ENCODE measurements at places on chromosomes 4 and X.

DNA sequence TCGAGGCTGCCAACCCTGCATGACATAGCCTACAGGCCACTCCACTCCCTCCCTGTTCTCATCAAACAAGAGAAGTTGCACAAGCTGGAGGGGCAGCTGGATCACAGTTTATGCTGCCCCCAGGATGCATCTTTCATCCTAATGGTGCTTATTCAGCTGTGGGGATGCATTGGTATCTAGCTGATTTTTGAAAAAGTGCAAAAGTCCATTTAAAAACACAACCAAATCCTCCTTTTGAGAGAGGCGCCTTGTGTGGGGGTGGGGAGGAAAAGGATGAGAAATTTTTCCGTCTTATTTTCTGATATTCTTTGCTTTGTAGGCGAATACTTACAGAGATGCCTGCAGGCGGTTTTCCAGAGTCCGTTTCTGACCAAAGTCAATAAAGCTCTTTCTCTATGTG is 276.4 kb upstream of the BOD1L1 start:
- DNase-seq, result no peak

- no peak for DNase-seq
These were observed 88.9 kb downstream of the RS1 start for GRCh38 chrX:18582910-18583493.

DNA sequence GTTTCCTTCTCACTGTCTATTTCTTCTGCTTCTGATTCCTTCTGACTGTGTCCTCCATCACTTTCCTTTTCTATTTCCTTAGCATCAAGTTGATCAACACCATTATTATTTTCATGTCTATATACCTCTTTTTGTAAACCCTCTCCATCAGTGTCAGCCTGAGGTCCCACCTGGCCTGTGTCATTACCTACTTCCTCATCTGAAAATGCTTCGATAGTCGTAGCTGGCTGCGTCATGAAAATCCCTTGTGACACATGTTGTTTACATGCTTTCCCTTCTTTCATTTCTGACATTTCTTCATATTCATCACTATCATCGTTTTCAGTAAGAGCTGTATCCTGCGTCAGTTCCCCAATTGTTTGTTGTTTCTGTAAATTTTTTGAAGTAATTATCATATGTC is 39.6 kb downstream of the RPGR start:
- no peak for DNase-seq

GRCh38 chrX:50671661-50672060 is 142.3 kb downstream of the SHROOM4 start:
- DNase-seq, result no peak

- DNase-seq, result no peak
These were observed 57.0 kb upstream of the LRAT start for GRCh38 chr4:154686838-154687237.

DNA sequence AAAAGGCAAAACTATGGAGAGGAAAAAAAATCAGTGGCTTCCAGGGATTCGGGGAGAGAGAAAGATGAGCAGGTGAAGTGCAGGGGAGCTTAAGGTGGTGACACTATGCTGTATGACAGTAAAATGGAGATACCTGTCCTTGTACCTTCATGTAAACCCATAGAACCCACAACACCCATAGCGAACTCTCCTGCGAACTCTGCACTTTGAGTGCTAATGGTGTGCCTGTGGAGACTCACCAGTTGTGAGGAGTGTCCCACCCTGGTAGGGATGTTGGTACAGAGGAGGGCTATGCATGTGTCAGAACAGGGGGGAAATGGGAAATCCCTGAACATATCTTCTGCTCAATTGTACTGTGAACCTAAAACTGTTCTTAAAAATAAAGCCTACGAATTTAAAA is 42.8 kb downstream of the HMX1 start:
- no peak for DNase-seq

DNA sequence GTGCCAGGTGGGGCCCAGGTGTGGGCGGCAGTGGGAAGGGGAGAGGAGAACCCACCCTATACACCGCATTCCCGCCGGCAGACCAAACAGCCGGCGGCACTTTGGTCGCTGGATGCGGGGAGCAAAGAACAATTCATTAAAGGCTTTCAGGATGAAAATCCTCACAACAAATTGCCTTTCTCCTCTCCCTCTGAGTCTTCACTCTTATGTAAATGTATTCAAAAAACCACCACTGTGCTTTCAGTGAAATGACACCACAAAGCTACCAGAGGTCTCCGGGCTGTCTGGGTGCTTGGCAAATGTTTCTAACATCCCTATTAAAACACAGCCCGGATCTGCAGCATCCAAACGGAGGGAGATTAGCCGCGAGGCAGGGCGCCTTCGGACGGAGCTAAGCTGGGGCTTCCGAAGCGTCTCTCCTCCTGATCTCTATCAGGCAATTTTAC is 171.8 kb upstream of the TBL1X start:
- DNase-seq, result no peak

- DNase-seq, result no peak
These were observed 13.8 kb downstream of the TMEM175 start for GRCh38 chr4:946103-946450.

DNA sequence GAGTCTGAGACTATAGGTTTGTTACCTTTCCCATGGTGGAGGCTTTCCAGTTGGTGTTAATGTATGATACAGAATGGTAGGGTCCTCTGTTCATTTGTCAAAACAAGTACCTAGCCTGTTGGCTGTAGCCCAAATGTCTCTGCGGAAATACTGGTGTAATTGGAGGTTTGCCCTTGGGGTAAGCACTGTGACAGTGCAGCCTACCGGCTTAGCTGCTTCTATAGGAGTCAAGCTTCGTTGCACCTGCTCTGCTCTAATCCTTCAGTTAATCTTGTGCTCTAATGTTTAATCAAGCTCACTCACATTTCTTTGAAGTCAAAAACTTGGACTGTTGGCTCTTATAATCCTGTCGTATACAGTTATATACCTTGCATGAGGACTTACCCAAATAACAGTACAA is 203.4 kb downstream of the CCNG2 start:
- no peak for DNase-seq

- no peak for DNase-seq
These were observed 70.5 kb downstream of the HADH start for GRCh38 chr4:108060164-108060563.

DNA sequence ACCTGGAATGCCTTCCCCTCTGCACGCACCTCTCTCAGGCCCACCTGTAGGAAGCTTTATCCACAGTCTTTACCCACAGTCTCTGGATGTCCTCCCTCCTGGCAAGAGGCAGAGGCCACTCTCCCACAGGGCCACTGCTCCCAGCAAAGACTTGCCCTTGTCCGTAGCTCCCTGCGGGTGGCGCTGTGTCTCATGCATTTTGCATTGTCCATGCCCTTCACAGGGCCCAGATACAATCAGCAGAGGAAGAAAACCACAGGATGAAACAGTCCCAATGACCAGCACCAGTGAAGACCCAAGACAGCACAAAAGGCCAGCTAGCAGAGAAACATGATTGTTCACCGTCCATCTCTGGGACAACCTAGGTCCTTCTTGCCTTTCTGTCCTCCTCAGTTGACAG is 2.1 kb upstream of the NSG1 start:
- no peak for DNase-seq

DNA sequence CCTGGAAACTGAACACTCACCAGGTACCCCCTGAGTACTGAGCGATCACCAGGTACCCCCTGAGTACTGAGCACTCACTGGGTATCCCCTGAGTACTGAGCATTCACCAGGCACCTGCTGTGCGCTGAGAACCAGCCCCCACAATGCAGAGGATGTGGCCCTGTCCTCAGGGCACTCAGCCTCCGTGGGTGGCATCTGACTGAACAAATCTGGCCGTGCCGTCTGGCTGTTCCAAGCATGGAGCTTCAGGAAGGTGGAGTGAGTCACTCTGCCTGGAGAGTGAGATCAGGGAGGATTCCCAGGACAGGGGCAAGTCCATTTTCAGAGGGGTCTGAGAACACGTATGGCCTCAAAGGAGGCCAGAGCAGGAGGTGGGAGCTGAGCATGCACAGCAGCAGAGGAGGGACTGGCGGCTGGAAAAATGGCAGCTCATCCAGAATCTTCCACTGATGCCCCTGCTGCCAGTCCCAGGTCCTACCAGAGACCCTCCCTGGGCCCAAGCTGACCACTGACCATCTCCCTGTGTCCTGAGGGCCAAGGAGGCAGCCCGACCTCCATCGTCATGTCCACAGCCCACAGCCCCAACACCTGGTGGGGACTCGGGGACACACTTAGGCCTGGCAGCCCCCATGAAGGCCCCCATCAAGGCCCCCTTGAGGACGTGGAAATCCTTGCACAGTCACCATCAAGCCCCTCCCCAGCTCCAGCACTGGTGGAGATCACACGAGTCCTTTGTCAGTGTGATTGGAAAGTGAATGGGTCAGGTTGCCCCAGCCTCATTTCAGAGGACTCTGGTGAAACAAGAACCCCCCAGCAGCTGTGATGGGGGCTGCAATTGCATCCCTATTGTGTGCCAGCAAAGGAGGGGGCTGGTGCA is 94.1 kb downstream of the HMX1 start:
- no peak for DNase-seq

GRCh38 chr4:121778991-121779628 is 14.1 kb upstream of the SMIM43 start:
- DNase-seq, result no peak

DNA sequence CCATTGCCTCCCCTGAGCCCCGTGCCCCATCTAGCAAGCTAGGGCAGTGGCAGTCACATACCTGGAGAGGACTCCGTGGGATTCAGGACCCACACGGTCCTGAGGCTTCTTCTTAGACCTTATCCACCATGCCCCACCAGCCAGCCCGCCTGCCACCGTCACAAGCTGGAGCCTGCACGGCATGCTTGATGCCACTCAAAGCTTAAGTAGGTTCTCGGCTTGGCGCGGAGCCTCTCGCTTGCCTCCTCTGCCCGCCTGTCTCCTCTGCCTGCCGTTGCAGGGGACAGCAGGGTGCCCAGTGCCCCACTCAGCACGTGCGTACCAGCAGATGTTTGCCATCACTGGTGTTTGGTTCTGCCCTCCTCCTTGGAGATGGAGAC is 14.1 kb downstream of the PSAPL1 start:
- peak; percentile 41 for DNase-seq

DNA sequence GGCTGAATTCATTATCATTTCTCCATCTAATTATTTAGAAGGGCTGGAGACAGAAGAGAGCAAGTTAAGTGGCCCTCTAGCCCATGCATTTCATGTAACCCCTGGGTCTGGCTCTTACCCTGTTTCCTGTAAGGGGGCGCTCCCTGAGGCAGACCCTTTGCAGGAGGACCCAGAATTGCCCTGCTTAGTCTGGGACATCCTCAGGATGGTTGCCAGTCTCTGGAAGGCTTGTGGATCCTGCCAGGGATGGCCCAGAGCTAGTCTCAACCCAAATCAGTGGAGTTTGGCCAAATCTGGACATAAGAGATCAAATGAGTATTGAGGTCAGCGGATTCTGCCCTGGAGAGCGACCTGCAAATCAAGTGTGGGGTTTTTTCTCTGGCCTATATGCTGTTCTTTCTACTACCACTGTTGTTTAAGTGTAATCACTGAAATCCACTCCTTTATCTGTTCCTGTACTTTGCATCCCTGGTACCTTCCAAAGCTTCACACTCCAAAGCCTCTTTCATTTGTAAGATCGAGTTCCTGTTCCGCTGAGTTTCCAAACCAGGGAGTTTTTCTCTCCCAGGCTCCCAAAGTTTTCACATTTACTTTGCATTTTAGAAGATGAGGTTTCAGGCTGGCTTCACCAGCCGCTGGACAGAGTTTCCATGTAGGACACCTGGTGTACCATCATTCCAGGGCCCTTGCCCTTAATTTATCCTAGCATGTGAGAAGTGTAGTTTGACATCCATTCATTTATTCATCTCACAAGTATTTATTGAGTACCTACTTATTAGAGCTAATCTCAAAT is 6.3 kb downstream of the KLF3 start:
- DNase-seq, result no peak

DNA sequence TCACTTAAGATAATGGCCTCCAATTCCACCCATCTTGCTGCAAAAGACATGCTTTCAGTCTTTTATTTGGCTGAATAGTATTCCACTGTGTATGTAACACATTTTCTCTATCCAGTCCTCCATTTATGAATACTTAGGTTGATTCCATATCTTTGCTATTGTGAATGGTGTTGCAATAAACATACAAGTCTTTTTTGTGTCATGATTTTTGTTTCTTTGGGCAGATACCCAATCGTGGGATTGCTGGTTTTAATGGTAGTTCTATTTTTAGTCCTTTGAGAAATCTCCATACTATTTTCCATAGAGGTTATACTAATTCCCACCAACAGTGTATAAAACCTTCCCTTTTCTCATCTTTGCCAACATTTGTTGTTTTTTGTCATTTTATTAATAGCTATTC is 180.9 kb downstream of the SMIM20 start:
- no peak for DNase-seq

GRCh38 chr4:5033281-5033841 is 14.1 kb upstream of the CYTL1 start:
- DNase-seq, result no peak

- DNase-seq, result no peak
These were observed 162.9 kb upstream of the USP9X start for GRCh38 chrX:40922307-40922706.

All from NCI-H187 (cell line).